Stimulated activated naive CD8-positive, alpha-beta T cell treated with anti-CD3 and anti-CD28 coated beads, Interleukin-15, amount 100 ng/mL, for 72 hours (primary cell): ENCODE measurements at places on chromosomes 7 and 10.

GRCh38 chr7:102270178-102270887, 16.3 kb upstream of the SH2B2 start:
- DNase-seq: no peak

DNA sequence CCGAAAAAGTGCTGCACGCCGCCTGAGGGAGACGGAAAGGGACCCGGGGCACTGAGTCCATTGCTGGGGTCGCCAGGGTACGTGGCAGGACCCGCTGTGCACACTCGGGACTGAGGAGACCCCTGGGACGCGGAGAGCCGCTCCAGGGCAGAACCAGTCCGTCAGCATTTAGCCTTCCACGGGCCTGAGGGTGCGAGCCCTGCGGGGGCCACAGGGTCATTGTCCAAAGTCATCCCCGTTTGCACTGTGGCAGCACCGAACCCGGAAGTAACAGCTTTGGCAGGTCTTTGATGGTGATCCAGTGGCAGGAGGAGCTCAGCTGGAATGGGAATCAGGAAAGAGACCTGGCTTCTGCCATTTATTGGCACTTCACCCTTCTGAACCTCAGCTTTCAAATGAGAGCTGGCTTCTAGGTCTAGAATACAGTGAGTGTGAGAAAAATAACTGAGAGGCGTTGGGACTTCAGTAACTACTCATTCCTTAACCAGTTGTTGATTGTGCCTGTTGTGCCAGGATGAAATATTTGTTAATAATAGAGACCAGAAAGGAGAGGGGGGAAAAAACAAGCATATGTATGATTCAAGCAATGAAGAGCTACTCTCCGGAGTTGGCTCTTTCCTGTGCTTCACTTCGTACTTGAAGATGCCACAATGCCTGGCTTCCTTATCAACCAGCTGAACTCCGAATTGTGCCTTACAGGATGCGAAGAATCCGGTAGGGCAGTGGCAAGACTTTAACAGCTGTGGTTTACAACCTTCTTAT, 811 bp upstream of the ARHGAP12 start:
- DNase-seq: peak; percentile 29

DNA sequence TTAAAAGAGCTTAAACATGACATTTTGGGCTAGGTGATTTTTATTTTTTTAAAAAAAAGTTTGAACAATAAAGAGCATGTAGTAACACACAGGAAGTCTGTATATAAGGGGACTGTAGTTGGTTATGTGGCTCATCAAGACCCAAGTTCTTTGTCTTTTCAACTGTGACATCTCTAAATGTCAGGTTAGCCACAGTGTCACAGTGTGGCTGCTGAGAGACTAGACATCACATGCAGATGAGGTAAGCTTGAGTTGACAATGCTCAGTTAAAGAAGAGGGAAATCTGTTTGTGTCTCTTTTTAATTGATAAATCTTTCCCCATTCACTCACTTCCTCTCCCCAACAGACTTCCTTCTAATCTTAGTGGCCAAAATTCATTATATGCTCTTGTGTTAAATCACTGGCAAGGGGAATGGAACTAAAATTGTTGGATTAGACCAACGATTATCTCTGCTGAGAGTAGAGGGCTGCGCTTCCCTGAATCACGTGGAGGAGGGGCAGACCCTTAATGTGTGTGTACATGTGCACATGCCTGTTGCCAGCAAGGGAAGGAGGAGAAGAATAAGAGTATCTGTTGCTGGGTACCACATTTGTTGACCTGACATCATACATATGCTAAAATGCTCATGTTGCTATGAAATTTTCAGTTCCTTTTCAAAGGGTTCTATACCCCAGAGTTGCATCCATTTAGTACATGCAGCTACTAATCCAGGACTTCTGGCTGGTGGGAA, 78.3 kb downstream of the MMRN2 start:
- no peak for DNase-seq

- DNase-seq: no peak
These were observed 478.7 kb downstream of the GRM8 start for GRCh38 chr7:126774077-126774476.

DNA sequence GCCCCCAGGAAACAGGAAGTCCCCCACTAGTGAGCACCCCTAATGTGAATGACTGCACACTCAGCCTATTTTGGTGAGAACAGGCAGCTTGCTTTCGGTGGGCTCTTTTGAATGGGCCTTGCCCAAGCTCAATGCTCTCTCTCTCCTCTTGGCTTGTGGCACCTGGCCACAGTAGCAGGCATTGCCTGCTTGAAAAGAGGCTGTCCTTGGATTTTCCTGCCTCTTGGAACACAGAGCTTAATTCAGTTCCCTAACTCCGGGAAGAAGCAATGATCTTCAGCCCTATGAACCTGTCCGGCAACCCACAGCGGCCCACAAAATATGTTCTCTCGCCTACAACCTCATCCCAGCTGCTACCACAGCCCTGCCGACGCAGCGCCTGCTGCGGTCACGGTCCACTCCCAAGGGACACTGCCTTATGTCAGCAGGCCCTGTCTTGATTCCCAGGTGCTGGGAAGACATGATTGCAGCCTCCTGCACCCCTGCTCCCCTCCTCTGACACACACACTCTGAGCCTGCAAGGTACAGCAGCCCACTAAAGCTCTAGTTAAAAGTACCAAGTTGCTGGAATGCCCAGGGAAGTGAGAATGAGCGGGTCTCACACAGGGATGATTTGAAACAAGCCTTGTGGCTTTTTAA, 715.5 kb upstream of the GALNT17 start:
- DNase-seq: no peak

- DNase-seq: no peak
These were observed 40.5 kb upstream of the PRKAR1B start for GRCh38 chr7:767580-767940.

GRCh38 chr7:119969054-119969453, 303.9 kb upstream of the KCND2 start:
- DNase-seq: no peak

- DNase-seq: no peak
These were observed 39.1 kb upstream of the PARD3 start for GRCh38 chr10:34854147-34854601.

DNA sequence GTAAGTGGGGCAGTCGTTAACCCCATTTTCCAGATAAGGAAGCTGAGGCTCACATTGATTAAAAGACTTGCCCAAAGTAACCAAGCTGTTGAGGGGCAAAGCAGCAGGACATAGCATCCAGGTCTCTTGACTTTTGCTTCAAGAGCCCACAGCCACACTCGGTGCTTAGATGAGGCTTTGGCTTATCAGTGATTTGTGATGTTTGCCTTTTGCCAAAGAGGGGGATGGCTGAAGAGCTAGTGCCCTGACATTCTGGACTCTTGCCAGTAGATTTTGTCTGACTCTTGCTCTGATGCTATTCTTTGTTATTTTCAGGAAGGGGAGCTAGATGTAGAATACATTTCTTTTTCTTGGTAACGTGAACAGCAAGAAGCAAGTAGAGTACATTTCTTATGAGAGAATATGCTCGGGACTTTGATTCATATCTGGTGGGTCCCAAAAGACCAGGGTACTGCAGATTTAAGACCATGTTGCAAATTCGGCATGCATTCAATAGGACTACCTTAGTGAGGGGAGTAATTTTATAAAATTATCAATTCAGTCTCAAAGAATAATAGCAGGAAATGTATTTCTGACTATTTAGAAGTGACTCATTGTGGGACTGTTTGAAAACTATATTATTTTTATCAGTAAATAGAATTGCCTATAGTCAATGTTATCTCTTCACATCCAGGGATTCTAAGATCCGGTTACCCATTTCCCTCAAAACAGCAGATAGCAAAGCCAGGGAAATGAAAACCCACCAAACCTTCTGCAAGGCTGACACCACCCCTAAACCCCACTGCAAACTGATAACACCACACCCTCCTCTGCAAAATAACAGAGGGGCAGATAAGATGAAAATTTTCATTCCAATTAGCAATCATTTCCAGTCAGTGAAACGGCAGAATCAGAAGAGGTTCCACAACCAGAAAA, 180.0 kb upstream of the BMPER start:
- DNase-seq: no peak

DNA sequence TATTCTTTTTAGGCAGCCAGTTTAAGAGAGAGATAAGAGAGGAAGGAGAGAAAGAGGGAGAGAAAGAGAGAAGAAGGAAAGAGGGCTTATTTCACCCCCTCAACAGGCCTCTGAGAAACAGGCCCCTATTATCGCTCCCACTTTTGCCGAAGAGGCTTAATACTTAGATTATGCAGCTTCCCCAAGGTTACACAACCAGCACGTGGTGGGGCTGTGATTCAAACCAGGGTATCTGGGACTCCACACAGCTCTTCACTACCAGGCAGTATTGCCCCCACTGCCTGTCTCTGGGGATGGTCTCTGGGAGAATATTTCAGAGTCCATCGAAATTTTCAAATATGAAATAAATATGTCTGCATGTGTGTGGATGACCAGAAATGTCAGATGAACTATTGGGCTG, 3.0 kb downstream of the GIMAP1 start:
- no peak for DNase-seq

- no peak for DNase-seq
These were observed 314.8 kb downstream of the POM121L12 start for GRCh38 chr7:53350241-53350640.

- no peak for DNase-seq
These were observed 39.0 kb downstream of the TAF3 start for GRCh38 chr10:7857262-7857661.

DNA sequence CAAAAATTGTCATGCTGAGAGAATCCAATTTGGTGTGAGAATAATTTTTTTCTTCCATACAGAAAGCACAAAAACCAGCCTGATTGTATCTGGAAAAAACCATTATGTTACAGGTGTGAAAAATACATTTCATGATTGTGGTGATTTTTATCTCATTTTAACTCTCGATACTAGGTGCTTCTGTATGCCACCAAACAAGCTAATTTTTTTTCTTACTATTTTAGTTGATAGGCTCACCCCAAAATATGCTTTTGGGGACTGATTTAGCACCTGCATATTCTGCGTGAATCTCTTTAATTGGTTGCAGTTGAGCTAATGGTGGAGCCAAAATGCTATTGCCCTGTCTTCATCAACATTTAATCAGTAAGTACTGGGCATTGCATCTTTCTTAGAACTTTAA, 1.9 kb downstream of the DMTF1 start:
- DNase-seq: no peak

DNA sequence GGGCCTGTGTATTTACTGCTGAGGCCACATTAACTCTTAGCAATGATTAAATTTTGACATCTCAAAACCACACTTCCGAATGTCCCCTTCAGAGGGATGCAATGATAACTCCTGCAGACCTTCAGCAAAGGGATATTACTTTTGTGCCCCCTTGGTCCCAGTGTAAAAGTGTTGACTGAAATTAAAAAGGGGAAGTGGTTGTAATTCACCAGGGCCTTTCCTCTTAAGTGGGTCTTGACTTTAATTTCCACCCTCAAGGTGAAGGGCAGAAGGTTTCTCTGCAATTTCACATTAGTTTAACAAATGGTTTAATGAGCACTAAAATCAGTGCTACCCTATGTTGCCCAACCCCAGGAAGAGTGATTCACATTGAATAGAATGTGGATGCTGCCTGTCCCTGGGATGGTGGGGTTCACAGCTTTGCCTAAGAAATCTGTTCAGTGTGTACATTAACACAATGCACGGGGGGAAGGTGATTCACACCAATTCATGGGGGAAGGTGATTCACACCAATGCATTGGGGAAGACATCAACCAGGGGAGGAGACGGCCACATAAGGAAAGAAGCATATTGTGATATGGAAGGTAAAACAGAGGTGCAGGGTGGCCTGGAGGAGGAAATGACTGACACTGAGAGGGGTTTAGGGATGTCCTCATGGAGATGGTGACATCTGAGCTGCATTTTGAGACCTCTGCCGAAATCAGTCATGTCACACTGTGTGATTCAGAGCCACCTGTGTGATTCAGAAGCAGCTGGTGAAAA, 19.4 kb upstream of the TNS3 start:
- no peak for DNase-seq

DNA sequence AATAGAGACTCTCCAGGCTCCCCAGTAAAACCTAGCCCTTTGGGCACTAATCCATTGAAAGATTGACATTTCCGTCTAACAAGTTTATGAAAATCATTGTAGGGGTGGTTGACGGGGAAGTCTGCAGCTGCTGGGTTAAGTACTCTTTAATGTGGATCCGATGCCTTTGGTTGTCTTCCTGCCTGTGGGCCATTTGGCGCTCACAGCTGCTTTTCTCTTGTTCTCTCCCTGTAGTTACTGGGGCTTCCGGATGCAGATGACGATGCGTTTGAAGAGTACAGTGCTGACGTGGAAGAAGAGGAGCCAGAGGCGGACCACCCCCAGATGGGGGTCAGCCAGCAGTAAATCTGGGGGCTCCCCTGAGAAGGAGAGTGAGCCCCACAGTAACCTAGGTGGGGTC, 22.4 kb downstream of the MTURN start:
- no peak for DNase-seq

GRCh38 chr7:152751449-152752141, 8.0 kb upstream of the ACTR3B start:
- no peak for DNase-seq

GRCh38 chr7:1312136-1313070, 79.7 kb downstream of the UNCX start:
- no peak for DNase-seq

GRCh38 chr10:86314616-86315548, 51.7 kb downstream of the GRID1 start:
- DNase-seq: no peak

- DNase-seq: no peak
These were observed 7.4 kb downstream of the NRCAM start for GRCh38 chr7:108448584-108449505.

GRCh38 chr7:12653518-12653917, 33.9 kb upstream of the ARL4A start:
- DNase-seq: no peak

DNA sequence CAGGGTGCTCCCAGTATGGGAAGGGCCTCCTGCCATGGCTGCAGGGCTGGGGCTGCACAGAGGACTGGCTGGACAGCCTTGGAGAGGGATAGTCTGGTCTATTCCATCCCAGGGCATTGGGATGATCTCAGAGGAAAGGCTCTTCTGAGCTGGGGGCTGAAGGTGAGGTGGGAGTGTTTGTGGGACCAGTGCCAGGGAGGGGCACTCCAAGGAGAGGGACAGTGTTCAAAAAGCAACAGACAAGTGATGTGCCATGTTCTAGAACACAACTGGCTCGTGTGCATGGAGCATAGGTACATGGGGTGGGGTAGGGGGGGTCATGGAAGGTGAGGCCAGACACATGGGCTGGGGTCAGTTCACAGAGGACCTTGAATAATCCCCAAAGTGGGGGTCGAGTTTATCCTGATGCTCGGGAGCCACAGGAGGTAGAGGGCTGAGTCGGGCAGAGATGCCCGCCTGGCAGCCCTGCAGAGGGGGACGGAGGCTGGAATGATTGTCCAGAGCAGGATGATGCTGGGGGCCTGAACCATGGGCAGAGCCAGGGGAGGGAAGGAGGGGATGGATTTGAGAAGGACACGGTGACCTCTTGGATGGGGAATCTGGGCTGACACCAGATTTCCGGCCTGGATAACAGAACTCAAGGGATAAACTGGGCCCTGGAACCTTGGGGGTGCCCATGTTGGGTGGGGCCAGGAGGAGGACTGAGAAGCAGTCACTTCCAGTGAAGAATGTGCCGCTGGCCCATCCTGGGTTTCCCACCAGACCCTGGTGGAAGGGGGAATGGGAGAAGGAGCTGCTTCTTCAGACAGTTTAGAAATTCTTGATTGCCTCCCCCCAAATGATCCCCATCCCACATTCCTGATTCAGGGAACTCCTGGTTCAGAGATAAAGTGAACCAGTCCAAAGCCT, 50.4 kb downstream of the NEURL1 start:
- no peak for DNase-seq

- no peak for DNase-seq
These were observed 17.9 kb upstream of the MPP7 start for GRCh38 chr10:28320799-28321198.

- no peak for DNase-seq
These were observed 15.6 kb downstream of the ASB13 start for GRCh38 chr10:5650664-5651387.

- DNase-seq: no peak
These were observed 64.2 kb downstream of the CNNM2 start for GRCh38 chr10:102982296-102982695.
